ENCODE measurements at places on chromosomes 2 and 18.

DNA sequence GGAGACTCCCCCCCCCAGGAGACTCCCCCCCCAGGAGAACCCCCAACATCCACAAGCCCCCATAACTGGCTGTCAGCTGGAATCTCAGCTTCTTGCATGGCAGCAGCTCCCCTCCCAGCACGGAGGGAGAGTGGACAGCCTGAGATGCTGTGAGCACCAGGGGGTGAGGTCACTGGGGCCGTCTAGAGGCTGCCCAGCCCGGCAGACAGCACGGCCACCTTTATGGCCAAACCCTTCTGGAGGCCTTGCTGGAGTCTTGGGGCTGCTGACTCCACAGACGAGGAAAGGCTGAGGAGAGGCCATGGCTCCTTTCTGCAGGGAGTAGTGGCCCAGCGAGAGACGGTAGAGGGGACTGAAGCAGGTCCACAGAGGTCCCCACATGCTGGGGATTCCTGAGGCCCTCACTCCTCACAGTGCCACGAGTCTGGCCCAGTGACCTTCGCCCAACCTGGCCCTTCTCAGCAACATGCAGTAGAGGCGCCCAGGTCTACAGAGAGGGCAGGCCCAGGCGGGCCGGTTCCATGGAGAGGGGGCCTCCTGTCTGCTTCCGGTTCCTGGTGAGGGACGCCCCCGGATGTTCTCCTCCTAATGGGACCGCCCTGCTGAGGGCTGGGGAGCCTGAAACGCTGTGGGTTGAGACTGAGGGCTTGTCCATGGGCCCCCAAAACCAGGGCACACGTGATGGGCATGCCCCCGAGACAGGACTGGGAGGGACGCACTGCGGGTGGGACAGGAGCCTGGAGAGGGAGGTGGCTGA, 122.6 kb upstream of the CTDP1 start:
- peak; percentile 25 for DNase-seq

DNA sequence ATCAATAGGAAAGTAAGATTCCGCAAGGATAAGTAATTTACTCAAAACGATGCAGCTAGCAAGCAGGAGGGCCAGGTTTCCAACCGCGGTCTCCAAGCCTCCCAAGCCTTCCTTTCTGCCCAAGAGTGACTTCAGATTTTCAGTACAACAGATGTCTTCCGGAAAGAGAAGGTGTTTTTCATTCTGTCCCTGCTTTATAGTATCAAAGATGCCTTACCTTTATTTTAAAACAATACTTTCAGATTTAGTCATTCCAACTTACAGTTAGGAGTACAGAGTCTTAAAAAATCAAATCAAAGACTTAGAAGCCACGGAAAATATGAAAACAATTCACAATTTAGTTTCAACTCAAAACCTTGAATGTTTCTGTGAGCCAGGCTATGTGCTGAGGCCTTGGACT, 43.6 kb downstream of the CYB5A start:
- no peak for DNase-seq

DNA sequence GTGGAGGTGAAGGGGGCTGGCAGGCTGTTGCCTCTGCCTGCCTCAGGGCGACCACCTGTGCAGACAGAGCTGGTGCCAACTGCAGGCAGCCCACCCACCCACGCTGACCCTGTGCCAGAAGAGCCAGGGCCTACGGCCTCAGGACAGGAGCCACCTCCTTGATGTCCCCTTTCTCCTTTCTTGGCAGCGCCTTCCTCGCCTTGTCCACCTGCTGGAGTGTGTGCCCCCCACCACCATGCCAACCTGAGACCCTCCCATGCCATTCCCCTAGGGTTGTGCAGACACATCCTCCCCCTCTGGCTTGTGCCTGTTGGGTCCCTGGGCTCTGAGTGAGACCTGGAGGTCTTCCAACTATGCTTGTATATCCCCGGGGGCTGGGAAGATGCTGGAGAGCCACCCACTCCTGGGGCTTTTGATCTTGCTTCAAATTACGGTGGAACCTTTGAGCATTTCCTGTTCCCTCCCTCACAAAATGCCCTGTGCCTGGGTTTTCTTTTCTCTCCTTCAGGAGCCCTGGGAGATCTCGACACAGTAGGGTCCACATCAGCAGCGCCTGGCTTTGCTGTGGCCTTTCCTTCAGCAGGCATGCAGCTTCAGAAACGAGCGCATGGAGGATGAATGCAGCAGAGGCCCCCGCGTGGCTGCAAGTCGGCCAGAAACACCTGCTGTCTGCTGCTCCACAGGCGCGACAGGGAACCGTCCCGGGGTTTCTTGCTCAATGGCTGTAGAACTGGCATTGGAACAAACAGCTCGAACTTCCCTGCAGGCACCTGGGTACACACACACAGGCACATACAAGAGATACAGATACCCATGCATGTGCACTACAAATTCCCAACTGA, 65.9 kb upstream of the SH3RF3 start:
- DNase-seq: no peak

GRCh38 chr2:98467652-98468051, 23.0 kb downstream of the INPP4A start:
- DNase-seq: no peak

DNA sequence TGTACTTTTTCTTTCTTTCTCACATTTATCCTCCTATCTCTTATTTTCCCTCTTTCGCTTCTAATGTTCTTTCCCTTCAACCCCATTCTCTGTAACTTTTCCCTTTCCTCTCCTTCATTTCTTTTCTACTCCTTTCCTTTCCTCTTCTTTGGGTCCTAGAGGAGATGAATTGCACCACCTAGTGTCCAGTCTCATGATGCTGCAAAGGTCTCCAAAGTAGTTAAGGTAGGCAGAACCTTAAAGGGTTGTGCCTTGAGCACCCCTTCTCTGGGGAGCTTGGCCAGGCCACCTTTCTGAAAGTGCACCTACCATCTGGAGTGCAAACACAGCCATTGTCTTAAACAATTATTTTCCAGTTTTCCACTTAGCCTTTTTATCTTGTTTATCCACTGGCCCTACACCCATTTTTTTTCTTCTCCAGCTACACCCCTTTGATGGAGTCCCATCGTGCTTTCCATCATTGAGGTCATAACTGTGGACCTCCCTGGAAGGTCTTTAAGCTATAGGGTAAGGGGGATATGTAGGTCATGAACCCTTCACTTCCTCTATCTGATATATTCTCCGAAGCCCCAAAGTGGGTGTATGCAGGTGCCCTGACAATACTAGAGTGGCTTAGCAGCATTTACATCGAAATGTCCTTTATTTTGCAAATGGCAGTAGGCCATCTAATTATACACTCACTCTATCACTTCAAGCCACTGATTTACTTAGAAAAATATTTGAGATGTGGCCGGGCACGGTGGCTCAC, 155.9 kb downstream of the ESCO1 start:
- no peak for DNase-seq

- DNase-seq: no peak
Observed at GRCh38 chr2:184814421-184814820, 216.1 kb downstream of the ZNF804A start.

GRCh38 chr2:111679202-111679601, 204.8 kb downstream of the ANAPC1 start:
- no peak for DNase-seq

DNA sequence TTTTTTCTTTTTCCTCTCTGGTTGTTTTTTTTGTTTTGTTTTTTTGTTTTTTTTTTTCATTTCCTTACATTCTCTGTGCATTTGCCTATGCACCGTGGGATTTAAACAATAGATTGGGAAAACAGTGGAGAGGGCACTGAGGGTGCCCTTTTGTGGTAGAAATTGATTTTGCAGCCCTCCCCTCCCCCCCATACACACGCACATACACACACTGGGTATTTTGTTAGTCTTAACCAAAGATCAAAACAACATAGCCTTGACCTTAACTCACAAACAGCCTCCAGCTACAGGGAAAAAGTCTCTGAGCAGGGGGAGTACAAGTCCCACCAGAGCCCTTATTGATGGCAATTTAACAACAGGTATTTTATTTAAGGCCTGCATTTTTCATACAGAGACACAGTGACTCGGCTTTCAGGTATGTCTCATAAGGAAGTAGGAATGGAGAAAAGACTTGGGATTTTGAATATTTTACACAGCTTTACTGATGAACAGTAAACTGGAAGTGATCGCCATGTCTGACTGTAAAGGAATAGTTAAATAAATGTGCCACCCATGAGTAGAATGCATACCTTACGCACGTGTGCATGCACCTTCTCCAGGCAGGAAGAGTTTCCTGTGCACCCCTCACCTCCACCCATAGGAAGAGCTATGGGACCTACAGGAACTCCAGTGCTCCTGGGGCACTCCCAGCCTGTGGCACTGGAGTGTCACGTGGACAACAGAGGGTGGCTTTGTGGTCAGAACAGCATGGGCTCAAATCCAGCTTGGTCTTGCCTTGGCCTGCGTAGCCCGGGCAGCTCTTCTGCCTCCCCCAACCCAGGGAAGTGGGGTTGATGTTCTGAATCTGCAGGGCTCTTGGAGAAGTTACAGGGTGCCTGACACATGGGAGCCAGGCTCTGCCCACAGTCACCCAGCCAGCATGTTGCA, 266.4 kb downstream of the ANAPC1 start:
- DNase-seq: no peak

DNA sequence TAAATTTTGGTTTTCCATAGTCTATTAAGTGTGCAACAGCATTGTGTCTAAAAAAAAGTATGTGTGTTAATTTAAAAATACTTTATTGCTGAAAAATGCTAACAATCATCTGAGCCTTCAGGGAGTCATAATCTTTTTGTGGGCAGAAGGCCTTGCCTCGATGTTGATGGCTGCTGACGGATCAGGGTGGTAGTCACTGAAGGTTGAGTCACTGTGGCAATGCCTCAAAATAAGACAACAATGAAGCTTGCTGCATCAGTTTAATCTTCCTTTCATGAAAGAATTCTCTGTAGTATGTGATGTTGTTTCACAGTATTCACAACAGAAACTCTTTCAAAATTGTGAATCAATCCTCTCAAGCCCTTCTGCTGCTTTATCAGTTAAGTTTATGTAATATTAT, 31.3 kb downstream of the HDHD2 start:
- no peak for DNase-seq

GRCh38 chr2:73000808-73001570, 70.5 kb downstream of the SFXN5 start:
- DNase-seq: no peak

DNA sequence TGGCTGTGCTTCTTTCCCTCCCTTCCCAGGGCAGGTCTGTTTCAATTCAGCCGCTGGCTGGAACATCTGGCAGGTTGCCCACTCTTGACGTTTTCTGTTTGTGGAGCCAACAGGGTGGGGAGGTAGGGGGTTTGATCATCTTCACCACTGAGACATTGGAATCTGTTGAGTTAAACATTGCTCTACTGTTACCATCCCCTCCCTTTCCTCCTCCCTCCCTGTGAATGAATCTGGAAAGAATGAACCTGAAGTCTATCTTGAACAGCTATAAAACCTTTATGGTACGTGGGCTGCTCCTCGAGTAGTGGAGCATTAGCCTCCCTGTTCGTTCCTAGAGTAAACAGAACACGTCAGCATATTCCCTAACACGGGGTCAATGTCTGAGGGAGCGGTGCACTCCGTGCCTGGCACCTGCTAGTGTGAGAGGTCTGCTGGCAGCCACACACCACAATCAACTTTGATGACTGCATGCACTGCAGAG, 249.9 kb upstream of the RBBP8 start:
- no peak for DNase-seq

DNA sequence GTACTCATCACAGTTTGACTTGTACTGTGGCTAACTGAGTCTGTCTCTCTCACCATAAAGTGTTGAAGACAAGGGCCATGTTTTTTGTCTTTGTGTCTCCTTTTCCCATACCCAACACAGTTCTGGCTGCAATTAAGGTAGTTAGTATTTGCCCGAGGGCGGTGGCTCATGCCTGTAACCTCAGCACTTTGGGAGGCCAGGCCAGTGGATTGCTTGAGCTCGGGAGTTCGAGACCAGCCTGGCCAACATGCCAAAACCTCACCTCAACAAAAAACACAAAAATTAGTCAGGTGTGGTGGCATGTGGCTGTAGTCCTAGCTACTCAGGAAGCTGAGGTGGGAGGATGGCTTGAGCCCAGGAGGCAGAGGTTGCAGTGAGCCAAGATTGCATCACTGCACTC, 6.9 kb upstream of the KIF3C start:
- no peak for DNase-seq

- DNase-seq: no peak
Observed at GRCh38 chr18:49081511-49082155, 130.9 kb upstream of the SMAD7 start.

DNA sequence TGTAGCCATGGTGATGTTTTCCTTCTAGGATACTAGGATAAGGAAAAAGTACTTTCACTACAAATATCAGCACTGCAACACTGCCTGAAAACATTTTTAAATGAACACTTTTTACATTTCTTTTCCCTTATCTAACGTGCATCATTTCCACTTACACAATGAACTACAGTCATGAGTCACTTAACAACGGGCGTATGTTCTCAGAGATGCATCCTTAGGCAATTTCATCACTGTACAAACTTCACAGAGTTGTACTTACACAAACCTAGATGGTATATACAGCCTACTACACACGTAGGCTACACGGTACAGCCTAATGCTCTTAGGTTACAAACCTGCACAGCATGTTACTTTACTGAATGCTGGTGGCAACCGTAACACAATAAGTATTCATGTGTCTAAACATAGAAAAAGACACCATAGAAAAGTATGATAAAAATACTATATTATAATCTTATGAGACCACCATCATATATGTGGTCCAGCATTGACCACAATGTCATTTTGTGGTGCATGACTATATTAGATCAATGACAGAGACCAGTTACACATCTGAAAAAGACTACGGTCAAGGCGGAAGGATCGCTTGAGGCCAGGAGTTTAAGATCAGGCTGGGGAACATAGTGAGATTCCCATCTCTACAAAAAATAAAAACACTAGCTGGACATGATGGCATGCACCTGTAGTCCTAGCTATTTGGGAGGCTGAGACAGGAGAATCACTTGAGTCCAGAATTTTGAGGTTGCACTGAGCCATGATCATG, 39.8 kb downstream of the WDR33 start:
- no peak for DNase-seq

DNA sequence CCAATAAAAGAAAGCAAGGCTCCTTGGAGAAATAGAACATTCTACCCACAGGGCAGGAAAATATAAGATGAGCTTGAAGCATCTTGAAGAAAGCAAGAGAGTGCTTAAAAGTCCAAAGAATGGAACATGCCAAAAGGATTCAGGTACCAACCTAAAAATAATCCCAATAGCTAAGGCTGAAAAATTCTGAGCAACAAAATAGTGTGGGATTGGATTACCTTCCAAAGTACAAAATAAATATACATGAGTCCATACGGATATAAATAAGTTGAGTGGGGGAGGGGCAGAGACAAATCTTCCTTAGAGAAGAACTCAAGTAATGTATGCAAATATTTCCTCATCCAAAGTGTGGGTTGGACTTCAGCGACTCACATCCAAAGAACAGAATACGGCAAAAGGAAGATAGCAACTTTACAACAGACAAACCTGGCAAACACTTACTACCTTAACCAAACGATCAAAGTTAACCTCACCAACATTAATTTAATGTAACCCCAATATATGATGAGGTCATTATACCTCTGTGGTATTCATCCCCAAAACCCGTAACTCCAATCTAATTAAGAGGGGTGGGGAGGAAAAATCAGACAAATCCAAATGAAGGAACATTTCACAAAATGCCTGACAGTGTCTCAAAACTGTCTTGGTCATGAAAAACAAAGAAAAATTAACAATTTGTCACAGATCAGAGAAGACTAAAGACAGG, 26.9 kb downstream of the MEMO1 start:
- DNase-seq: no peak
